ENCODE measurements at places on chromosomes 16 and 17. TPM values are rescaled to one million over a fixed set of nuclear protein-coding genes. Genes with fewer than 3 reads are reported as not detected.

DNA sequence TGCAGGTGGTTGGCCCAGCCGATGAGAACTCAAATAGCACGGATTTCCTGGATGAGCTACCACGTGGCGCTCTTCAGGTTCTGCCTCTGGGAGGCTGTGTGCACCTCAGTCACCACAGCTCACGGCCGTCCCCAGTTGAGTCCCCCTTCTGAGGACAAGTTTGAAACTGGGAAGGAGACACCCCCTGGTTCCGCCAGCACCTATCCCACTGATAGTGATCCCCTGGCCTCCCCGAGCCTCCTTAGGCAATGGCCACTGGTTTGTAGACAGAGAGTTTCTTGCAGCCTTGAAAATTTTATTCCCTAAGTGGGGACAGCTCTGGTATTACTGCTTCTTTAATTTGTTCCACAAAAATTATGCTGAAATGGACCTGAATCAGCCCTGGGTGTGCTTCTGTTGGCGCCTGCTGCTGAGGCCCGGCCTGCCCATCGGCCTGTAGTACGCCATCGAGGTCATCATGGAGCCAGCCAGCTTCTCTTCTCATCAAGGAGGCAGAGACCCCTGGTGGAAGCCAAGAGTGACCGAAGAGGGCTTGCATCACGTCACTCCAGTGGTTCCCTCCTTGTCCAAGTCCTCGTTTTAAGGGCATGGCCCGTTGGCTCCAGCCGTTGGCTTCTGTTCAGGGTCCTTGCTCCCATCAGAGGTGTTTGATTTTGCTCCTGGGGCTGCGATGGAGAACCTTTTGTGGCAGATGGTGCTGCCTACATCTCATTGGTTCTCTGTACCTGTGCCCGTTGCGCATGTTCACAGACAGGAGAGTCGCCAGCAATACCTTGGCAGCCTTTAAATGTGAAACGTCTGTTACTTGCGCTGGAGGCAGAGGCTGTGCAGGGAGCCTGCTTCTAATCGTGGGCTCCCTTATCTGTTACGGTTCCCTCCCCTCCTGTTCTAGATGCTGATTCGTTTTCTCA is 9.3 kb downstream of the SMCR8 start:
- DNase-seq, result no peak

SYT17 gene
- 5.8 TPM for total RNA-seq

LDHD gene
- total RNA-seq, result 16.8 TPM

DNA sequence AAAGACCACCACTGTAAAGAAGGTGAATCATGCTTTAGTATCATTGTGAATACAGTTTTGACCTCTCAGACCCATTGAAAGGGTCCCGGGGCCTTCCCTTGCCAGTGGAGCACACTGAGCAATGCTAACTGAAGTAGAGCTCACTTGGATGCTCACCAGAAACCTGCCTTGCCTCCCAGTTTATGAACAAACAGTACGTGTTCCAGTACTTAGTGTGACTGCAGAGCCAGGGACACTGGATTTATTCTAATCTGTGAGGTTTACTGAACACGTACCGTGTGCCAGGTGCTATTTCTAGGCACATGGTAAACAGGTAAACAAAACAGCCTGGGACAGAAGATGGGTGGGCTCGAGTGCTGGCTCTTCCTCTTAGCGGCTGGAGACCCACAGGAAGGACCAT is 79.6 kb downstream of the FOXL1 start:
- no peak for DNase-seq

- DNase-seq, result no peak
Observed at GRCh38 chr17:45096141-45096540, 35.0 kb downstream of the NMT1 start.

TPSD1 gene
- 0.51 TPM for total RNA-seq
